WTC11 (cell line): ENCODE measurements at places on chromosomes 6 and 20.

DNA sequence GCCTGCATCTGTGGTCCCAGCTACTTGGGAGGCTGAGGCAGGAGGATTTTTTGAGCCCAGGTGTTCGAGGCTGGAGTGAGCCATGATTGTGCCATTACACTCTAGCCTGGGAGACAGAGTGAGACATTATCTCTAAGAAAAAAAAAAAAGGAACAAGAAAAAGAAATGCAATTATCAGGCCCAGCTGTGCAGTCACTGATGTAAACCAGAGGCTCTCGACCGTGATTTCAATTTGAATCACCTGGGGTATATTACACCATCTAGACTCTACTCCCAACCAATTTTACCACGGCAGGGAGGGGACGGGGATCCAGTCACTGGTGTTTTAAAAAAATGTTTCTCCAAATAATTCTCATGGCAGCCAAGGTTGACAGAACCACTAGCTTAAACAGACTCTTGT, 48.8 kb upstream of the NKX2-2 start:
- no peaks in the 10 kb centered on the region for H3K36me3 ChIP-seq
- no peaks in the 10 kb centered on the region for H3K4me1 ChIP-seq
- no peaks in the 10 kb centered on the region; the same call in 1 of the 2 replicates for H3K27me3 ChIP-seq
- no peak overlapping the region for H3K27ac ChIP-seq
- H3K4me3 ChIP-seq, result no peak overlapping the region
- DNase-seq, result no peak

DNA sequence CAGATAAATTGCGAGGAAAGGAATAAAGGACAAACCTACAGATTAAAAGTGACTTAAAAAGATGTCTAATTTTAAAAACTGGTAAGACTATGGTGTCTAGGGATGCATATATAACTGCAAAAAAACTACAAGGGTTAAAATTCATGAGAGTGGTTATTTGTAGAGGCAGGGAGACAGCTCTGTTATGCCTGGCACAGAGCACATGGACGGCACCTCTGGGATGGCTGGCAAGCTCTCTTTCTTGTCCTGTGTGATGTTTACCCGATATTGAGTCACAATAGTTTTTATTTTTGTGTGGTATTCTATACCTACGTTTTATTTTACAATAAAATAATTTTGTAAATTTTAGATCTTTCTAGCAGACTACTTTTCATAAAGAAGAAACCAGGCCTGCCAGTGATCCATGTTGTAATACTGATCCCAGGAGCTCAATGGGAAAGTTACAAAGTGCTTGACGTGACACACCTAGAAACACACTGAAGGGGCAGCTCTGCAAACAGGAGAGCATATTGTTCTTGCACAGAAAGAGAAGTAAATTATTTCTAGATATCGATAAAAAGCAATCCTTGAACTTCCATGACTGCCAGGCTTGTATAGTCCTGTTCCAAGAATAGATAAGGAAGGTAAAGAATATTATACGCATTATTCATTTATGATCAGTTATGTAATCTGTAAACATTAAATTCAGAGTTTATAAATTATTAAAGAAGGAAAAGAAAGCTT, 290.0 kb downstream of the PTPRK start:
- no peak for DNase-seq
- no peak overlapping the region for H3K4me3 ChIP-seq
- no peaks in the 10 kb centered on the region for H3K36me3 ChIP-seq
- no peaks in the 10 kb centered on the region for H3K27me3 ChIP-seq

GRCh38 chr6:167472880-167473279, 148.0 kb downstream of the TTLL2 start:
- no peak overlapping the region for H3K27ac ChIP-seq
- H3K36me3 ChIP-seq, result no peaks in the 10 kb centered on the region
- peaks cover 61% of the 10 kb centered on the region for H3K4me1 ChIP-seq
- no peak overlapping the region for H3K4me3 ChIP-seq
- no peak for DNase-seq

GRCh38 chr20:3311623-3312022, 72.6 kb upstream of the SLC4A11 start:
- no peak for DNase-seq
- no peak overlapping the region for H3K4me3 ChIP-seq
- H3K27ac ChIP-seq, result no peak overlapping the region
- no peaks in the 10 kb centered on the region; the same call in 1 of the 2 replicates for H3K36me3 ChIP-seq
- no peaks in the 10 kb centered on the region for H3K4me1 ChIP-seq

- H3K4me1 ChIP-seq, result peaks cover 23% of the 10 kb centered on the region
- H3K36me3 ChIP-seq, result no peaks in the 10 kb centered on the region
- peak overlapping the region; percentile 91 for H3K27ac ChIP-seq
- peak overlapping the region; percentile 95 for H3K4me3 ChIP-seq
- peaks cover 4% of the 10 kb centered on the region for H3K27me3 ChIP-seq
Observed at GRCh38 chr6:28940294-28940857, 16.6 kb upstream of the TRIM27 start.

DNA sequence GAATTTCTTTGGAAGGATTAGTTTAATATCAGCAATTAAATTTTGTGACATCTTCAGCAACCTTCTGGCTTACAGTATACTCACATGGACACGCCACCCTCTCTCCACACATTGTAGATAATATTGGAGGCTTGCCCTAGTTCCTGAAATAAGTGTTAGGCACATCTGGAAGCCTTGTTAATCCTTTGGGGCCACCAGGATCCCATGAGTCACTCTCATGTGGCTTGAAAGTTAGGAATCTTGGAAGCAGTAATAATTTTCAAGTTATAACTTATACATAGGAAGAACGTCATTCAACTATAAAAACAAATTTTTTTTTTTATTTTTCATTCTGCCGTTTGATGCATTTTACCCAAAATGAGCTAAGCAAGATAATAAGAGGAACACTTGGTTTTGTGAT, 20.5 kb downstream of the LAMA4 start:
- no peaks in the 10 kb centered on the region for H3K36me3 ChIP-seq
- DNase-seq, result no peak
- no peaks in the 10 kb centered on the region for H3K27me3 ChIP-seq
- H3K27ac ChIP-seq, result no peak overlapping the region; the same call in 1 of the 2 replicates

GRCh38 chr20:24501764-24502556, 32.5 kb downstream of the SYNDIG1 start:
- H3K27me3 ChIP-seq, result no peaks in the 10 kb centered on the region
- H3K4me3 ChIP-seq, result no peak overlapping the region
- peaks cover 2% of the 10 kb centered on the region; the same call in 1 of the 2 replicates for H3K4me1 ChIP-seq
- H3K27ac ChIP-seq, result no peak overlapping the region
